ENCODE measurements at places on chromosomes 7 and 10. TPM values are rescaled to one million over a fixed set of nuclear protein-coding genes. Genes with fewer than 3 reads are reported as not detected.

The ADARB2 gene
- total RNA-seq, result 0.63 TPM

DNA sequence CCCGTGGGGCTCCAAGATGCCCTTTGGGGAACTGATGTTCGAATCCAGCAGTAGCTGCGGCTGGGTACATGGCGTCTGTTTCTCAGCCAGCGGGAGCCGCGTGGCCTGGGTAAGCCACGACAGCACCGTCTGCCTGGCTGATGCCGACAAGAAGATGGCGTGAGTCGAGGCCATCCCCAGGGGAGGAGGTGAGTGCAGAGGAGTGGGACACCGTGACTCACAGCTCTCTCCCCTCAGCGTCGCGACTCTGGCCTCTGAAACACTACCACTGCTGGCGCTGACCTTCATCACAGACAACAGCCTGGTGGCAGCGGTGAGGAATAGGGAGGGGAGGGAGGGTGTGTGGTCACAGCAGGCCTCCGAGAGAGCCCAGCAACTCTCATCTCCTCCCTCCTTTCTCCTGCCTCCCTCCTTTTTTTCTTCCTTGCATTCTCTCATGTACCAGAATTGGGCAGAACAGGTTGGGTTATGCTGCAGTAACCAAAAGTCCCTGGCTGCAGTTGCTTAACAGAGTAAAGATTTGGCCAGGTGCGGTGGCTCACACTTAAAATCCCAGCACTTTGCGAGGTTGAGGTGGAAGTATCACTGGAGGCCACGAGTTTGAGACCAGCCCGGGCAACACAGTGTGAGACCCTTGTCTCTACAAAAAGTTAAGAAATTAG, 16.5 kb downstream of the ARPC1B start:
- no peak for DNase-seq

DNA sequence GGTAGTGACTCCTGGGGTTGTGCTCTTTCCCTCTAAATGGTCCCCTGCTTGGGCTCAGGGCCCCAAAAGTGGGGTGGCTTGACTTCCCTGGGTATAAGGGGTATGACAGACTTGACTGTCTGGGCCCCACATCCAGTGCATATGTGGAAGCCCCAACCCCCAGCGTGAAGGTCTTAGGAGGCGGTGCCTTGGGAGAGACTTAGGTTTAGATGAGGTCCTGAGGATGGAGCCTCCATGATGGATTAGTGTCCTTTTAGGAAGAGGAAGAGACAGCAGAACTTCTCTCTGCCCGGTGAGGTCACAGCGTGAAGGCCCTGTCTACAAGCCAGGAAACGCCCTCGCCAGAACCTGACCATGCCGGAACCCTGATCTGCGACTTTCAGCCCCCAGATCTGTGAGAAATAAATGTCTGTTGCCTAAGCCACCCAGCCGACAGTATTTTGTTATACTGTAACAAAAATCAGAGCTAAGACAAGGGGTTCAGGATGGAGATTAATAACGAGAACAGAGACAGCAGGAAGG, 23.8 kb downstream of the PODXL start:
- no peak for DNase-seq

DNA sequence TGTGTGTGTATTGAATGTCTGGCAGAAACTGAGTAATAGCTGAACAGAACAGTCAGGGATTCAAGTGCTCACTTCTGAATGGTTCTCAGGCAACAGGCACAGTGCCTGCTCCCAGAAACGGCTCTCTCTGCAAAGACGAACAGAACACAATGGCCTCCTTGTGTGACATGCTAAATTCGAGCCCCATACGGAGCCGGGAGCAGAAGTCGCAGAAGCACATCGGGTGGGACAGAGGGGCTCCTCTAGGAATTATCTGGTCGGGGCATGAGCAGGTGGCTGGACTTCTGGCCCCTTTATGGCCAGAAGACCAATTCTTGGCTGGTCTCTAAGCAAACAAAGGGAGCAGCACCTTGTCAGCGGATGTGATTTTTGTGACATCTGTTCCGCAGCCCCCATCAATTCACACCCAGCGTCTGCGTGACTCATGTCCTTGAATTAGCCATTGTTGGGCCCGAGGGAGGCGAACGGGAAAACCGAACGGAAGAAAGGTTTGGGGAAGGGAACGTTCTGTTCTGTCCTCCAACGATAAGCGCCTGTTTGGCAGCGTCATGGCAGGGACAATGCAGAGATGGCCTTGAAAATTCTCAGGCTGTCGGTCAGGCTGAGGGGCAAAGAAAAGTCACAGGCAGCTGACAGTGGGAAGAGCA, 47.3 kb upstream of the NPTX2 start:
- no peak for DNase-seq

GRCh38 chr7:13457790-13458189, 531.7 kb downstream of the ETV1 start:
- no peak for DNase-seq

GRCh38 chr7:94243066-94243711, 151.5 kb upstream of the COL1A2 start:
- DNase-seq, result no peak

DNA sequence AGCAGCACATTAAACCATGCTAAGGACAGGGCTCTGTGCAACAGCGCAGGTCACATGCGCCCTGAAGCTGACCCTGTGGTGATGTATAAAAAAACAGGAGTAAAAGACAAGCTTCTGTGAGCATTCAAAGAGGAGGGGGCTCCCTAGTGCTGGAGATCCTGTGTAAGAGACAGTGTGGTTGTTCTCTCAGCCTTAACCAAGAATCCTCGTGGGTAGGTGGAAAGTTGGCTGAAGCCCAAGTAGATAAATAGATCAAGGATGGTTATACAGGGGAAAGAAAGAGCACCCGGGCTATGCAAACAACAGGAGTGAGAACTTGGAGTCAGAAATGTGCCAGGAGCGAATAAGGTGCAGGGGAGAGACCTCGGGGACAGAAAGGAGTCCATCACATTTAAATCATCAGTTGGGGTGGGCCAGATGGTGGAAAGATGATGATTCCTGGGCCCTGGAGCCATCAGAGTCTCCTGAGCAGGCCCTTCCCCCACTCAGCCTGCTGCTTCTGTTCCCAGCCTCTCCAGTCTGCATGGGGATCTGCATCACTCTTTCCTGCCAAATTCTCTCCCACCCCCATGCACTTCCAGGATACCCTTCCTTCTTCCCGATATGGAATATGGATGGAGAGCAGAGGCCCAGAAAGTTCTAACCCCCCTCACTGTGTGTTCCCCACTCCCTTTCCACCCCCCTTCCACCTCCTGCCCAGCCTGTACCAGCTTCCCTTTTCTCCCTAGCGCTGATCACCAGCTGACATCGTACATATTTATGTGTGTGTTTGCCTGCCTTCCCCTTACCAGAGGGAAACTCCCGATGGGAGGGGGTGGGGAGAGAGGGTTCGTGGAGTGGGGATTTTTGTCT, 78.1 kb upstream of the PRR15 start:
- DNase-seq, result no peak

- DNase-seq, result no peak
Measured at GRCh38 chr10:103197174-103197573, 4.1 kb upstream of the NT5C2 start.

The VSTM2A gene
- not detected for total RNA-seq

GRCh38 chr10:73079779-73080541, 16.7 kb downstream of the P4HA1 start:
- DNase-seq, result no peak

DNA sequence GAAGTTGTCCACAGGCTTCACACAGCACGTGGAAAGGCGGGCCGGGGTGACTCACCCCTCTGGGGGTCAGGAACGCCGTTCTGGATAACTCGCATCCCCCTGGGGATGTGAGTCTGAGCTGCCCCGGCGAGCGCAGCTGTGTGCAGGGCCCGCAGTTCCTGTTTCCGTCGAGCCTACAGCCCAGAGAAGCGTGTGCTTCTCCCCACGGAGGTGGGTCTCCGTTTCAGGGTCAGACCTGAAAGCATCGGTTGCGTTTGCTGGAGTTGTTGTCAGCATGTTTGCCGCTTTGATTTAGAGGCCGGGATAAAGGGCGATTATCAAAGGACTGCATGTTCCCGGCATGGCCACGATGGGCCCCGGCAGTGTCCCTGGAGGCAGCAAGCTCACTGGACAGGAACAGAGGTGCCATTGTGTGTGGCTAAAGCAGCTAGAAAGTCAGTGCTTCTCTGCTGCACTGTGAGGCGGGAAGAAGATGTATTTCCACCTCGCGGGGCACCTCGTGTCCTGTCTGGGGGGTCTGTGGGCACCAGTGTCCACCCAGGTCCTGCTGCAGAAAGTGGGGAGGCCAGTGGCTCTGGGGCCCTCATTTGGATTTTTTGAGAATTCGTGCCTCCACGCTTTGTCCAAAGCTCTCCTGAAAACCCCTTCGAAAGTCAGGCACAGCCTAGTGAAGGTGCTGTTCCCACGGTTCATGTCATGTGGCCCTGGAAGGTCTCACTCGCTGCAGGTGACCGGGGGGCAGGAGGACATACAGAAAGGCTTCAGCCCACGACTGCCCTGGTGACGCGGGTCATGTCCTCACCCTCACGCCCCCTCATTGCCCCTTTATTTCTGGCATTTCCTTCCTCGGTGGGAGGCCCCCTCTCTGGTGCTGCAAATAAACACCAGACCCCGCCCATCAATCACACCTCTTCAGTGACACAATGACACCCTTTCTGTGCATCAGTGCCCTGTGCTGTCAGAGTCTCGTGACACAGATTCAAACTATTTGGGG, 27.4 kb upstream of the GDI2 start:
- no peak for DNase-seq

GRCh38 chr10:124127965-124128810, 34.8 kb upstream of the CHST15 start:
- no peak for DNase-seq

The DDC gene
- total RNA-seq, result not detected

DNA sequence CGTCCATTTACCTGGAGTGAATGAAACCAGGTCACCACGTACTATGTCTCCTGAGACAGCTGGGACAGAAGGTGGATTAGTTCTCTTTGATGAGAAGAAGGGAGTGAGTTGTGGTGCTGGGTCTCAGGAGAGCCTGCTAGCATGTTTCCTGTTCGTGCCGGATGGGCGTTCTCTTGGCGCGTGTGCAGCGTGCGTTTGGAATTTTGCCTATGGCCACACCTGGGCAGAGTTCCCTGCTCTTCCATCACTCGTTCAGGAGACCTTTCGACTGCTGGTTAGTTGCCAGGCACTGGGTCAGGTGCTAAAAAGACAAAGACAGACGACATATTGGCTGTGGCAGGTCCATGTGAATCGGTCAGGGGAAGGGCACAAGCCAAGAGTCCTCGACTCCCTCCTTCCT, 90.3 kb downstream of the TRRAP start:
- no peak for DNase-seq

DNA sequence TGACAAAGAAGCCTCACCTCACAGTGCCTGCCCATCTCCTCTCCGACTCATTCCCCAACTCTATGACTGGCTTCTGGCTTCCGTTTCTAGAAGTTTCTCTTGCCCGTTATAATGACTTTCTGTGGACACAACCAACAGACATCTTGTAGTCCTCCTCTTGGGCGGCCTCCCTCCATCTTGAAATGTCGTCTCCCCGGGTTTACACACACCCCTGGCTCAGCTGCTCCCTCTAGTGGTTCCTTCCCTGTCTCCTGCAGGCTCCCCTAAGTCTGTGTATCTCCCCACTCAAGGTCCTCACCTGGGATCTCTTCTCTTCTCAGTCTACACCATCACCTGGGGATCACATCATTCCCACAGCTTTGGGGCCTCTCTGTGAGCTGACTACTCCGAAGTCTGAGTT, 123.4 kb upstream of the NEBL start:
- no peak for DNase-seq

- no peak for DNase-seq
Measured at GRCh38 chr10:78933828-78934531, 134.8 kb upstream of the ZMIZ1 start.

DNA sequence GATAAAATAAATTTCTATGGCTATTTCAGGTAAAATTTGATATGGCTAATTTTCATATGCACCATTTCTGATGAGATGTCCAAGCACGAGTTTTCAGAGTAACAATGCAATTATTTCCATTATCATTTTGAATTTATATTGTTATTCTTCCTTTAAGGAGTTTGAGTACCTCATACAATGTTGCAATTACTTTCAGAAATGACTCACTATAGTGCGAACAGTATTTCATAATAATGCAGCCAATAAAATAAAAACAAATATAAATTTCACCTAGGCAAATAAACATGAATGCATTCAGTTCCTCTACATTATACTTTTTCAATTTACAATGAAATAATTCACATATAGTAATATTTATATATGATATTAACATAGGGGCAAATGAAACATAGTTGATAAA, 78.8 kb upstream of the LRRN3 start:
- no peak for DNase-seq

GRCh38 chr7:134495546-134495945, 31.8 kb upstream of the AKR1B10 start:
- DNase-seq, result no peak

DNA sequence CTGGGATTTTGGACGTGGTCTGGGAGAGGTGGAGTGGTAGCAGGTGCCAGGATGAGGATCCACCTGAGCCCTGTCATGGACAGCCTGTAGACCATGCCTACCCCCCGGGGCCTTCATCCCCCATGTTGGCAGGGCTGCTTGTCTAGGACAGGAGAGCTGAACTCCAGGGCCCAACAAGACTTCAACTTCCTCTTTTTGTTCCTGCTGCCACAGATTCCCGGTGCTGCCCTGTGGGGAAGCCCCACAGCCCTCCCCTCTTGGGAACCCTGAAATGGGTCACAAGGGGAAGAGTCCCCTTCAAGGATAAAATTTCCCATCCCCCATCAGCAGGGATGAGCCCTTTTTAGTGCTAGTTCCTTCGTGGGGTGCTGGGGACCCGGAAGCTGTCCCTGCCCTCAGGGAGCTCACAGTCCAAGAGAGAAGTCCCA, 1.3 kb upstream of the CUEDC2 start:
- DNase-seq, result no peak

The CUBN gene
- 6.3 TPM for total RNA-seq

- DNase-seq, result no peak
Measured at GRCh38 chr7:69527706-69528105, 70.6 kb upstream of the AUTS2 start.

The SPDYE2 gene
- 0.77 TPM for total RNA-seq

The TLX1 gene
- total RNA-seq, result not detected

The DNAJC1 gene
- total RNA-seq, result 23.1 TPM

GRCh38 chr7:106618480-106618879, 42.5 kb downstream of the CCDC71L start:
- no peak for DNase-seq

The ABCB8 gene
- total RNA-seq, result 79.0 TPM

DNA sequence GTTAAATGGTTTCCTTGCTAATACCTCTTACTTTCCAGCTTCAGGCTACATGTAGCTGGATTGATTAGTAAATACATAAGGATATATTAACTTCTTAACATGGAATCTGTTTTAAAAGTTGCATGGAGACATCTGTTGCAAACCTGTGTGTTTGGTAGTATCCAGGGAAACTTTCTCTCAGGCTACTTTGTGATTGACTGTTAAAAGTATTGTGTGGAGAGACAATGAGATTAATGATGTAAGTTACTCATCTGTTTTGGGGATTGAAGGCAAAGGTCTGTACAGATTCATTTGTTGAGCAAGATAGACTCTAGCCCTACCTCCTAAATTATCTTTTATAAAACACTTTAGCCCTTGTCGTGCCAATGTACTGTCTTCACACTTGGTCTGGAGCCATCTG, 6.6 kb downstream of the CREB5 start:
- no peak for DNase-seq

The ADRB1 gene
- total RNA-seq, result 0.35 TPM

All from T-cell (primary cell).